Smooth muscle cell of trachea (primary cell): ENCODE measurements at places on chromosomes 2 and 18. TPM values are rescaled to one million over a fixed set of nuclear protein-coding genes. Genes with fewer than 3 reads are reported as not detected.

The ACVR1C gene
- 0.44 and 0.50 TPM in 2 replicates for total RNA-seq

The C2orf66 gene
- total RNA-seq, result 0.17 and 0.29 TPM in 2 replicates

The DHRS9 gene
- not detected in 2 replicates for total RNA-seq

The MPP4 gene
- 0.73 and 0.99 TPM in 2 replicates for total RNA-seq

The G6PC2 gene
- not detected in 2 replicates for total RNA-seq

The CYBRD1 gene
- 234 and 497 TPM in 2 replicates for total RNA-seq

The COL4A3 gene
- 0.17 and 0.29 TPM in 2 replicates for total RNA-seq

The SNORC gene
- total RNA-seq, result 0.29 and 1.7 TPM in 2 replicates

The ANTXR1 gene
- total RNA-seq, result 39.4 and 45.7 TPM in 2 replicates

The C2orf68 gene
- 20.5 and 22.0 TPM in 2 replicates for total RNA-seq

The RPE gene
- 104 and 110 TPM in 2 replicates for total RNA-seq

The UGT1A6 gene
- total RNA-seq, result not detected in 2 replicates

The IL36G gene
- total RNA-seq, result not detected in 2 replicates

The PAIP2B gene
- 0.66 and 0.73 TPM in 2 replicates for total RNA-seq

The C2orf92 gene
- 1.3 and 1.7 TPM in 2 replicates for total RNA-seq

The LYPD6 gene
- total RNA-seq, result 0.15 and 0.33 TPM in 2 replicates

The CLEC4F gene
- not detected in 2 replicates for total RNA-seq

The NCK2 gene
- total RNA-seq, result 19.1 and 32.4 TPM in 2 replicates

The CACNB4 gene
- 0.73 and 1.2 TPM in 2 replicates for total RNA-seq

The SERPINB8 gene
- 7.4 and 15.1 TPM in 2 replicates for total RNA-seq

The NFATC1 gene
- total RNA-seq, result 1.9 and 2.8 TPM in 2 replicates

The SCN9A gene
- total RNA-seq, result 20.5 and 40.9 TPM in 2 replicates

The COLEC11 gene
- 0.44 TPM in 1 of 2 replicates, not detected in the other for total RNA-seq

The ZNF2 gene
- total RNA-seq, result 7.9 and 13.1 TPM in 2 replicates

The CD302 gene
- 9.8 and 10.0 TPM in 2 replicates for total RNA-seq

The CPO gene
- total RNA-seq, result 0.17 TPM in 1 of 2 replicates, not detected in the other

The MC4R gene
- total RNA-seq, result not detected in 2 replicates

The PSMA8 gene
- total RNA-seq, result not detected in 2 replicates

The XIRP2 gene
- not detected in 2 replicates for total RNA-seq

The NEURL3 gene
- 0.17 TPM in 1 of 2 replicates, not detected in the other for total RNA-seq

The HS1BP3 gene
- 49.6 and 86.3 TPM in 2 replicates for total RNA-seq

The SERTAD2 gene
- 12.9 and 14.2 TPM in 2 replicates for total RNA-seq

The PLEK gene
- under 0.01 TPM in 1 of 2 replicates, not detected in the other for total RNA-seq

The NOL4 gene
- not detected in 2 replicates for total RNA-seq

The LHCGR gene
- total RNA-seq, result not detected in 2 replicates

The AQP12B gene
- 0.17 TPM in 1 of 2 replicates, not detected in the other for total RNA-seq
